Activated CD8-positive, alpha-beta memory T cell treated with anti-CD3 and anti-CD28 coated beads for 1 hour (primary cell): ENCODE measurements at places on chromosomes 5 and 9.

DNA sequence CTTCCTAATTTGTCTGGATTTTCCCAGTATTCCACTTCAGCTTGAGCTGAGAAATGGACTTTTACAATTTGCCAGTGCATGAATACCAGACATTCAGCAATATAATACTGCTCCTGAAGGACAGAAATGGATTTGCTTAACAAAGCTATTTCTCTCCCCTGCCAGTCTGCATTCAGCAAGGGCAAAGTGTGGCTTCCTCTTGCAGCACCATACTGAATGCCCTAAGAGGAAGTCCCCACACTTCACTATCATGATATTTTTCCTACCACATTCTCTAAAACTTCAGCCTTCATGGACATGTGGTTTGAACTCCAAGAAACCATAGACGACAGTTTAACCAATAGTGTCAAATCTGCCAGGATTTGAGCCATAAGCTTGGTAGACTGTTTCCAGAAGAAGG lies 19.8 kb upstream of the TLE4 start:
- DNase-seq, result no peak

GRCh38 chr5:108884736-108885135 lies 137.0 kb downstream of the FER start:
- no peak for DNase-seq

DNA sequence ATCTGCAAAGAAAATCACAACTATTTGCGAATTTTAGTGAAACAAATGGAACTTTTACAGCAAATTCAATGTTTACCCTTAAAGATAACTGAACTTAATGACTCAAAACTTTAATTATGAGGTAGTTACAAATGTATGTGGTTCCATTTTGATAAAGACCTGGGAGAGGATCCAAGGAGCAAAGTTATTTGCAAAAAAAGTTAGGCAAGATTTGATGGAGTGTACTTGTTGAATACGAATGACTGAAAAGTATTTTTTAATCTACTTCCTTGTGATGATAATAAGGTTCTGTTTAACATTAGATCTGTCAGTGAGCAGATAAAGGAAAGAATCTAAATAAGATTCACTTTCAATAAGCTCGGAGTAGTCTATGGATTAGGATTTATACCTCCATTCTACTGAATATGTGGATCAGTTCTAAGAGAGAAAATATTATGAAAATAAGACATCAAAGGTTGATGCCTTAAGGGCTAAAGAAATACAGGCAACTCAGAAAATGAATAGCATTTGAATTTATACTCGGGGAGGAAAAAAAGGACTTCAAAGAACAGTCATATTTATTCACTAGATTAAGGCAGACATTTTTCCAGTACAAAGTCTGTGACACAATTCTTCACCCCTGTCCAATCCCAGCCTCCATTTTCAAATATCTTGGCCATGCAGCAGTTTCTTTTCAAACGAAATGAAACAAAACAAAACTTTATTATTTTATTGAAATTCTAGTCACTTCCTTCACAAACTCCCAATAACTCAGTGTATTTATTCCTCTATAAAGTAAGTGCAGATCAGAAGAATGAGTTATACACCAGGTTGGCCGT lies 199.8 kb downstream of the PDE4D start:
- DNase-seq, result no peak

DNA sequence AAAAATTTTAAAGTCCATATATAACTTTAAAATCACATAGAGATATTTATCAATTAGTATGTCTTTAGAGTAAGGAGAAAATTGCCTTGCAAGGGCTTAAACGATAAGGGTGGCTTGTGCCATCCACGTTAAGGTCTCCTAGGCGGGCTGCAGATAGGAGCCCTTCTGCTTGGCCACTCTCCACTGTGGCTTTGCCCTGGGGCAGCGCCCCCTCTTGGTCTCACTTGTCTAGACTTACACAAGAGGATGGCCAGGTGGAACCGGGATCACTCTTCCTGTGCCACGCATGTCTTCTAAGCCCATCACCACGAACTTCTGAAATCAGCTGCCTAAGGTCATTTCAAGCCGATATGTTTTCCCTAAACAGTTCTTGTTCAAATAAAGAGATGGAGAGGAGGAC lies 2.9 kb downstream of the FPGS start:
- no peak for DNase-seq

DNA sequence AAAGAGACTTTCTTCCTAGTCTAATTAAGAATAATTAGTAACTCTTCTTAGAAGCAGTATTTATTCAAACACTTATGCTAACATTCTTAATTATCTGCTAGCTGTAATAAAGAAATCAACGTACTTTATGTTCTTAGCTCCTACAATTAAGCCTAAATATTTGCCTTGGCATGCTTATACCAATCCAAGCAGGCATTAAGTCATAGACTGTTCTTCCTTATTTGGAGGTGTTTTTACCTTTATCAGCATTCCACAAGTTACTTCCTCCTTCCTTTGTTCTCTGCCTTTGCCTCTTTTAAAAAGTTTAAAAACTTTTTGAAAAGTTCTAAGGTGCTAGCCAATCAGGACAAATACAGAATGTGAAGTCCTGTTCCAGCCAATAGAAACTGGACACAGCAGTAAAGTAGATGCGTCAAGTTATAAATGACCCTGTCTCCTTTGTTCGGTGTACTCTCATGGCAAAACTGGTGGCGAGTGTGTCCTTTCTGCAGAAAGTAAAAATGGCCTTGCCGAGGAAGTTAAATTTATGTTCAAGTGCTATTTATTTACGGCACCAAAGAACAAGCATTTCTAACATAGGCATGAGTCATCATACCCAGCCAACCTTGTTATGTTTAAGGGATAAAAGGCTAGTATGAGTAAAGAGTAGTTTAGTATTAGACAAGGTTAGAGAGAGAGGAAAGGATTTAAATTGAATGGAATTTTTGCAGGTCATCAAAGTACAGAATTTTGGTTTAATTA lies 58.6 kb downstream of the GPBP1 start:
- DNase-seq, result no peak

GRCh38 chr5:109739741-109740728 lies 50.3 kb downstream of the MAN2A1 start:
- no peak for DNase-seq

DNA sequence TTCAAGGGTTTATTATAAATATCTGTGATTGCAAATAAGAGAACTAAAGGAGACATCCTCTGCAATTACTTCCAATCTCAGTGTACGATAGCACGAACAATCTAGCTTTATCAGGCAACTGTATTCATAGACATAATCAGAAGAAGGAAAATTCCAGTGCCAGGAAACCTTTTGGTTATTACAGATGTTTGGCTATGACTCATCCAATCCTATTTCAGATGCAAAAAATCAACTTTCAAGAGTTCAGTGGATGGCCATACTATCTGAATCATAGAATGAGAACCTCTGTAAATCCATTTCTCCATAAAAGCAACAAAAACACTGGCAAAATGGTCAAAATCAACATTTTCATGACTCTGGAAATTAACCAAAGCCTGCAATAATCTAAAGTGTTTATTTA lies 37.9 kb downstream of the GAS1 start:
- DNase-seq, result no peak

DNA sequence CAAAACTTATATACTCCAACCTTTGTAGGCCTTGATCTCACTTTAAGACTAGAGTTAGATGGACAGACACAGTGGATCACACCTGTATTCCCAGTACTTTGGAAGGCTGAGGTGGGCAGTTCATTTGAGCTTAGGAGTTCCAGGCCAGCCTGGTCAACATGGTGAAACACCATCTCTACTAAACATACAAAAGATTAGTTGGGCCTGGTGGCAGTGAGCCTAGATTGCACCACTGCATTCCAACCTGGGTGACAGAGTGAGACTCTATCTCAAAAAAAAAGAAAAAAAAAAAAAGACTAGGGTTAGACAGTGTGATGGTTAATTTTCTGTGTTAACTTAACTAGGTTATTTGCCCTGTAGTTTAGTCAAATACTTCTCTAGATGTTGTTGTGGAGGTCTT lies 74.1 kb downstream of the CFAP95 start:
- no peak for DNase-seq

GRCh38 chr5:114120166-114120565 lies 241.7 kb upstream of the KCNN2 start:
- DNase-seq, result no peak

DNA sequence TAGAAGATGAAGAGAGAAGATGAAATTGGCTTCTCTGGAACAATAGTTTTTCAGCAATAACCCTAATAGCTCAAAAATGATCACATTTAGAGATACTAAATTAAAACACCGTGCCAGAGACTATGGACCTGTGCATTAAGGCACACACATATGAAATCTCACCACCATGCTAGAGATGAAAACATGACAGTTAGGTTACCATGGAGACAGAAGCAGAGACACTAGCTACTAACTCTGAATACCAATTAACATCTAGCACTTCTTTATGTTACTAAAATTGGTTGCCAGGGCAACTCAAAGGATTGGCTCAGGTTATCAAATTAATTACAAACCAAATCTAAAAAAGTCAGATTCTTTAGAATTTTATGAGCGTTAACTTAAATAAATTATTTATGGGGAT lies 337.7 kb downstream of the PLK2 start:
- DNase-seq, result no peak

DNA sequence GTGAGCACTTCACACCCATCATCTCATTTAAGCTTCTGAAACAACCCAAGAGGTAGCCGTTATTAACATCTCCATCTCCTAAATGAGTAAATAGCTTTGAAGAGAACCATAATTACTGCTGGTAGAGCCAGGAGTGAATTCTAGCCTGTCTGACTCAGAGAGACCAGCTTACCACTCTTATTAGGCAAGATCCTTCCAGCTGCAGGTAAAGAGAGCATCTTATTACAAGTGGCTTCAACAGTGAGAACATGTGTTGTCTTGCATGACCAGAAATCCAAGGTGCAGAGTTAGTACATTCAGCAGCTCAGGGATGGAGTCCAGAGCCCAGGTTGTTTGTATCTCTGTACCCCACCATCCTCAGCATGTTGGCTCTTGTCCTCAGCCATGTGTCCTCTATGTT lies 10.9 kb upstream of the AFAP1L1 start:
- DNase-seq, result no peak

GRCh38 chr9:86839522-86839921 lies 107.8 kb downstream of the GAS1 start:
- no peak for DNase-seq

DNA sequence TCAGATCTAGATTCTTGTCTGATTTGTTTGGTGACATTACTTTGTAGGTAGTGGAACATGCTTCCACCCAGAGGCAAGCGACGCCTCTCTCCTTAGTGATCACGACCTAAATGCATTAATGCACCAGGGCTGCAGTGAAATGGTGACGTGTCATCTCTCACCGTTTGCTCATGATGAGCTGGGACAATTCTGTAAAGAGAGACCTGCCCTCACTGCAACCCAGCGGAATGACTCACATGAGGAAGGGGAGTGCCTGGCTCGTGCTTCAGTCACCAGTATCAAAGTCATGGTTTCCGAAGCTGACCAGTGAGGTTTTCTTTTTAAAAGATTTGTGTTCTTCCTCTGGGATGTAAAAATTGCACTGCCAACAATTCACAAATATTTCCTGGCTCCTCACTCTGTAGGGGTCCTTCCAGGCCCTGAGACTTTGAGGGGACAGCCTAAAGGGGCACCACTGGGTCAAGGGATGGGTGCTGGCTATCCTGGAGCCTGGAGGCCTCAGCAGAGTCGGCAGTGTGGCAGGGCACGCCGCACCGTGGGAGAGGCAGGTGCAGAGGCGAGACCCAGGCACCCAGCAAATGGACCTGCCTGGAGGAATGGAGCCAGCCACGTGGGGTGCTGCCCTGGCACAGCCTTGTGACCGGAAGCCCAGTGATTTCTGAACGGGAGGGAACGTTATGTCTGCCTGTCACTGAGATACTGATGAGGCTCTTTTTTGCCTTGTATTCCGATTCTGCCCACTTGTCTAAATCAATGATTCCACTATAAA lies 17.3 kb downstream of the QSOX2 start:
- no peak for DNase-seq

- DNase-seq, result no peak
Measured at GRCh38 chr5:173575985-173576384, 40.5 kb downstream of the BOD1 start.
